ENCODE measurements at places on chromosomes 5 and 9.
A peak's percentile ranks its signal among the peaks of the same experiment; 100 is the strongest.

GRCh38 chr9:15096972-15097371 is 186.7 kb upstream of the FREM1 start:
- DNase-seq = no peak

DNA sequence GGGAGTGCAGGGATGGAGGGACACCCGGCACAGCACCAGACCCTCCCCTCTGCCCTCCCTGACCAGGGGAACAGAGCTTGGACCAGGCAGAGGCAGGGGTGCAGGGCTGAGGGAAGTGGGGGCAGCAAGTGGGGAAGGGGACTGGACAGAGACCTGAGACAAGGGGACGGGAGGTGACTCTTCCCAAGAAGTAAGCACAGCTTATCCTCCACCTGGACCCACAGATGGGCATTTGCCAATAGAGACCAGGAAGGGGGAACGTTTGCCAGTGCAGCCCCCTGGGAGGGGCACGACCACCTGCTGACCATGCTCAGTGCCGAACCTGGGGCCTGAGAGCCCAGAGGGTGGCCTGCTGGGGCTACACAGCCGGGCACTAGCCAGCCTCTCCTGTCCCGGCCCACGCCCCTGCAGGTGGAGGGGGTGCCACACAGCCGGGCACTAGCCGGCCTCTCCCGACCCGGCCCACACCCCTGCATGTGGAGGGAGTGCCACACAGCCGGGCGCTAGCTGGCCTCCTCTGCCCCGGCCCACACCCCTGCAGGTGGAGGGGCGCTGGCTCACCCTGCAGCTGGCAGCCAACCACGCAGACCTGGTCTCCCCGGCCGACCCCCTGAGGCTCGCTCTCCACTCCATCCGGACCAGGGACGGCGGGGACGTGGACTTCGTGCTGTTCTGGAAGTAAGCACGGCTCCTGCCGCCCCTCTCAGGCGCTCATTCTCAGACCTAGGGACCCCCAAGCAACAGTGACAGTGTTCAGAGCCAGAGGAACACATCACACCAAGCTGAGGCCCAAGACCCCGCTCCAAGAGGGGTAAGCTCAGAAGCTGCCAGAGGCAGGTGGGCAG is 24.3 kb downstream of the GLT6D1 start:
- no peak for DNase-seq

- DNase-seq = no peak
Observed at GRCh38 chr9:27003426-27004077, 1.9 kb downstream of the LRRC19 start.

DNA sequence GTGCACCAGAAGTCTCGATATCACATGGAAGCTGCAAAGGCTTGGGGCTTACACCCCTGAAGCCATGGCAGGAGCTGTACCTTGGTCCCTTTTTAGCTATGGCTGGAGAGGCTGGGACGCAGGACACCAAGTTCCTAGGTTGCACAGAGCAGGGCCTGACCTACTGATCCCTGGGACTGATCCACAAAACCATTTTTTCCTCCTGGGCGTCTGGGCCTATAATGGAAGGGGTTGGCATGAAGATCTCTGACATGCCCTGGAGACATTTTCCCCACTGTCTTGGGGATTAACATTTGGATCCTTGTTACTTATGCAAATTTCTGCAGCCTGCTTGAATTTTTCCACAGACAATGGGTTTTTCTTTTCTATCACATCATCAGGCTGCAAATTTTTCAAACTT is 286.7 kb upstream of the PTPRD start:
- DNase-seq = no peak

DNA sequence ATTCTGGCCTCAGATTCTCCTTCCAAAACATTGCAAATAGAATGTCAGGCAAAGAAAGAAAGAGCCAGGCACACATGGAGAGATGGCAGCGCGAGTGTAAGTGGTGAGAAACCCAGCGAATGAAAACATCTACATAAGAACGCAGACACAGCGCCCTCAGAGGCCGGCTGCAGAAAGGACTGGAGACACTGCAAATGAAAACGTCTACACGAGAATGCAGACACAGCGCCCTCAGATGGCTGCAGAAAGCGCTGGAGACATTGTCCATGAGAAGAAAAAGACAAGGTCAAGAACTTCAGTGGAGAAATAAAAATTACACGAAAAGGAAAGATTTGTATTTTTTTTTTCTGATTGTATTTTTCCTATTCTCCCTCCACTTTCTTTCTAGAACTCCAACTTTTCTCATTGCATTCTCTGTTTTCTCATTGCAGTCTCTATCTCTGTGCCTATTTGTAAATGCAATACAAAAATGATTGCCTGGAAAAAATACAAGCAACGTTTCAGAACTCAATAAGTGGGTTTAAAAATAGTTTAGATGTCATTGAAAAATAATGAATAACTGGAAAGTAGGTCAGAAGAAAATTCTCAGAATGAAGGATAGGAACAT is 117.9 kb upstream of the LPCAT1 start:
- DNase-seq = peak; percentile 90

GRCh38 chr5:73686912-73687311 is 60.9 kb downstream of the ARHGEF28 start:
- no peak for DNase-seq

DNA sequence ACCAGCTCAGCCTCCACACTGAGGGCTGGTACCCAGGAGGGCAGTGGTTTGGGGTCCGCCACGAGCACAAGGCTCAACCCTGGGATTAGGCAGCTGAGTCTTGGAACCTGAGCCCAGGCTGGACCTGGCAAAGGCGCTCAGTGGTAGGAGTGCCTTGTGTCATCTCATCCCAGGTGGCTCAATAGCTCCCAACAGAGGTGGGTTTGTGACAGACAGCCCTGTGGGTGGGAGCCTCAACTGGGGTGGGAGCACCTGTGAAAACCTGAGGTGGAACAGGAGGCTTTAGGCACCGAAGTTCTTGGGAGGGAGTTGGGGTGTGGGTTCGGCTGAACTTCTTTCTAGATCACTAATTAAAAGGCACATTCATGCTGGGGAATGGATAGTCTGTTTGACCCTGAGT is 35.2 kb upstream of the SMU1 start:
- no peak for DNase-seq

DNA sequence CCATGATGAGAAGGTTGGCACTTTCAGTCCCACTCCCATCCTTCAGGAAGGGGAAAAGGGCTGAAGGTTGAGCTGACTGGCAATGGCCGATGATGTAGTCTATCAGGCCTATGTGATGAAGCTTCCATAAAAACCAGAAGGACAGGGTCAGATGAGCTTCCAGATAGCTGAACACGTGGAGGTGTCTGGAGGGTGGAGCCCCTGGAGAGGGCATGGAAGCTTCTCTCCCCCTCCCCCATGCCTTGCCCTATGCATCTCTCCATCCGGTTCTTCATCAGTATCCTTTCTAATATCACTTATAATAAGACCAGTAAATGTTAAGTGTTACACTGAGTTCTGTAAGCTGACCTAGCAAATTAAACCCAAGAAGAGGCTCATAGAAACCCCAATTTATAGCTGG is 32.6 kb upstream of the SMU1 start:
- DNase-seq = no peak

DNA sequence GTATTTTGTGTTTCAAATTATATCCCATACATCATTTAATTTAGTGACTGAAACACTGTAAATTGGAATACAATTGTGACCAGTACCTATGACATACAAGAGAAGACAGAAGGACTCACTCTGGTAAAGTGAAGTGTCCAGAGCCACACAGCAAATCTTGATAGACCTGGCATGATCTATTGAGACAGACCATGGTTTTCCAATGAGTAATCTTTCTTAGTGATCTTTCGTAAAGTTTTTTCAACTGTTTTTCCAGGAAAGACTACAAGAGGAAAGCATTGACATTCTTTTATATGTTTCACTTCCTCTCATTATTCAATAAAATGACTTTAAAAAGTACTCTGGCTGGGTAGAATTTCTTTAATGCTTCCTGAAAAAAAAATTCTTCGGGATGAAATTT is 43.3 kb upstream of the ALDH1A1 start:
- peak; percentile 44 for DNase-seq

DNA sequence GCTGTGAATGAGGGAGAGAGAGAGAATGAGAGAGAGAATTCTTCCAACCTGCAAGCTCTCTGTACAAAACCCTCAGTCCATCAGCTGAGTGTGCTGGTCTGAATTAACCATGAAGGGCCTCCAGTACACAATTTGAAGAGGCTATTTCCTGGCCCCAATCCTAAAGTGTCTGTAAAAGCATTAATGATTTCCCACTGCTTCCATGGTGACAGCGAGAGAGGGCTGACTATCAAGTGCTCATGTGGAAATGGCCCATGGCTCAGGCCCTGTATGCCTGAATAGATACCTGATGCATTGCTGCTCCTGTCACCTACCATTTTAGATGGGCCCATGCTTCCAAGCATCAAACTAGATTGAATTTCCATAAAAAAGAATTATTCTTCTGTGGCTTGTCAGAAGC is 592.4 kb downstream of the KIF4B start:
- DNase-seq = no peak

DNA sequence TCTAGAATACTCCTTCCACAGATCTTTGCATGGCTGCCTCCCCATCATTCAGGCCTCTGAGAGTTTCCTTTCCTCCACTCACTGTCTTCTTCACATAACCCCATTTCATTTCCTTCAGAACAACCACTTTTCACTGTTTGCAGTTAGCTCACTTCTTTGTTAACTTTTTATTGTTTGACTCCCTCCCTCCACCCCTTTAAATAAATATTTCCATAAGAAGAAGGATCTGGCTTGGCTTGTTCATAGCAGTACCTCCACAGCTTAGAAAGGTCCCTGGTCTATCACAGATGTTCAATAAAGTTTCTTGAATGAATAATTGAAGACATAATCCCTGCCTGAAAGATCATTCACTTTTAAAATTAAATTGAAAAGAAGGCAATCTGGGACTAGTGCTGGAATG is 661.6 kb downstream of the ACTL7B start:
- DNase-seq = no peak

DNA sequence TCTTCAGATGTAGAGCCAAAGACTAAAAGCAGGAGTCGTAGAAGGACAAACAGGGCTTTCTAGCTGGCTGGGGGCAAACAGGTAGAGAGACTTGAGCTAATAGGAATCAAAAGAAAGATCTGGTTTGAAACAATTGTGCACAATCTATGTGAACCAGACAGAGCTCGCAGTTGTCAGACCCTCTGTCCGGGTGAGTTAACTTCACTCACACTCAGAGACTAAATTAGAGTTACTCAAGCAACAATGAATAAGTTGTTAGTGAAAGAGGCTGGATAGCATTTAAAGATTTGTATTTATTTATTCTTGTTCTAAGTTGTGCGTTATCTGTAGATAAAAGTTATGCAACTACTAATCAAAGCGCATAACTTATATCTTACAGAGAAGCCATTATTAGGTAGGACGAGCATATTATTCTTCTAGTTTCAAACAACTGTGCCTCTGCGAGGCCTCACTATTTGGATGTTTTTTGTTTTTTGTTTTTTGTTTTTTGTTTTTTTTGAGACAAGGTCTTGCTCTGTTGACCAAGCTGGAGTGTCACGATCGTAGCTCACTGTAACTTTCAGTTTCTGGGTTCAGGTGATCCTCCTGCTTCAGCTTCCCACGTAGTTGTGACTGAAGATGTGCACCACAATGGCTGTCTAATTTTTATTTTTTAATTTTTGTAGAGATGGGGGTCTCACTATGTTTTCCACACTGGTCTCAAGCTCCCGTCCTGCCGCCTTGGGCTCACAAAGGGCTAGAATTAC is 13.2 kb upstream of the LNPEP start:
- no peak for DNase-seq

- DNase-seq = no peak
Observed at GRCh38 chr5:19369561-19369960, 618.4 kb downstream of the CDH18 start.

- DNase-seq = no peak
Observed at GRCh38 chr5:66795682-66796081, 199.5 kb downstream of the MAST4 start.

GRCh38 chr5:6222121-6222520 is 156.2 kb downstream of the MED10 start:
- no peak for DNase-seq

GRCh38 chr9:18791074-18791473 is 241.9 kb downstream of the SAXO1 start:
- no peak for DNase-seq

DNA sequence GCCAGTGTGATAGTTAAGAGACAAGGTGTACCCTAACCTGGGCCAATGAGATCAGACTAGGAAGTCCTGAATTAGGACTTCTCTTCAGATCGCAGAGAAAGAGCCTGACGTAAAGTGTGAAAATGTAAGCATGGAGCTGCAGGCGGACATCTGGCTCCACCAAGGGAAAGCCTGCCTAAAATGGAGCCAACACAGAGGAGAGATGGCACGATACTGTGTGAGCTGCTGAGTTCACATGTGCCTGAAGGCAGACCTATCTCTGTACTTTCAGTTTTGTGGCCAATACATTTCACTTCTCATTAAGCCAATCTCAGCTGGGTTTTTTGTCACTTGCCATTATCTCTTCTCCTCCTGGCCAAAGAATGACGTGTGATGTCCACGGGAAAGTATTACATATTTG is 210.5 kb downstream of the ELAVL2 start:
- DNase-seq = no peak

- DNase-seq = no peak
Observed at GRCh38 chr9:76643399-76644117, 120.7 kb upstream of the PCA3 start.

DNA sequence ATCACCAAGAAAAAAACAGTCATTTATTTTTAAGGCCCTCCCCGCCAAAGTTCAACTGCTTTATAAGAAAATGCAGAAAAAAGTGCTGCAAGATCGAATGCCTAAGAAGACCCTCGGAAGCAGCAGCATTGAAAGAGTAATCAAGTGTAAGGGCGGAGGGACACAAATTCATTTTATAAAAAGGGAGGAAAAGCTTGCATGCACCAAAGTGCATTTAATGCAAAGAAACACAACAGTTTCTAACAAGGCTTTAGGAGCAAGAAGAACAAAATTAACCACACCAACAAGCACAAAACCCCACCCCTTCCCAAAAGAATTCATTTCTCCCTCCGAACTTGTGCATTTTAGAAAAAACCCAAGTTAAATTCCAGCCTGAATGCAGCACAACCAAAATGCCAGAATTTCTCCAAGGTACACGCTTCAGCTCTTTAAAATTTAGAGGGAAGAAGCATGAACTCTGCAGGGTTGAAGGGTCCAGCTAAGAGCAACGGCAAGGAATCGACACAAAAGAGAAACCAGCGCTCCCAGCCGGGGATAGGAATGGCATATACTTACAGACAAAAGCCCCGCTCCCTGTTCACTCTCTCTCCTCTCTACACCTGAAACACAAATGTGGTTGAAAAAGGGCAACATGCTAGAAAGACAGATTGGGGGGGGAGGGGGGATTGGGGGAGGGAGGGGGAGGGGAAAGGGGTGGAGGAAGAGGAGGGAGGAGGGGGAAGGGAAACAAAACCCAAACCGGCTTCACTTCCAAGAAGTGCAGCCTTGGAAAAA is at the start of gene NREP:
NREP (minus strand) TSS at position 614 of the 774 bp plus-strand sequence. CDS start 1,422 bp downstream, outside the sequence.
- no peak for DNase-seq

DNA sequence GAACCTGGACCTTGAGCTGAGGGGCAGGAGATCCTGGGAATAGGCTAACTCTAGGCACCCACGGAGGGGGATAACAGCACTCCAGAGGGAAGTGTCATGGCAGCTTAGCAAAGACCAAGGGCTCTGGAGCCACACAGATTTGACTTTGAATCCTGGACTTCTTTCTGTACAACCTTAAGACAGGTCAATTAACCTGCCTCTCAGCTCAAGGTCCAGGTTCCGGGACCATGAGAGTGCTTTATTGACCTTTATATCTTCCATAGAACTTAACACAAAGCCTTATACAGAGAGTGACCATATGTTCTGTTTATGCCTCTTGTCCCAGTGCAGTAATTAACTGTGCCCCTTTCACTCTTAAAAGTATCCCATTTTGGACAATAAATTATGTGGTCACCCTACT is 90.5 kb upstream of the LRRTM2 start:
- no peak for DNase-seq

Measured in GM03348 (cell line).